HepG2 (cell line): ENCODE measurements at places on chromosomes 7 and 10. TPM values are rescaled to one million over a fixed set of nuclear protein-coding genes. Genes with fewer than 3 reads are reported as not detected.

DNA sequence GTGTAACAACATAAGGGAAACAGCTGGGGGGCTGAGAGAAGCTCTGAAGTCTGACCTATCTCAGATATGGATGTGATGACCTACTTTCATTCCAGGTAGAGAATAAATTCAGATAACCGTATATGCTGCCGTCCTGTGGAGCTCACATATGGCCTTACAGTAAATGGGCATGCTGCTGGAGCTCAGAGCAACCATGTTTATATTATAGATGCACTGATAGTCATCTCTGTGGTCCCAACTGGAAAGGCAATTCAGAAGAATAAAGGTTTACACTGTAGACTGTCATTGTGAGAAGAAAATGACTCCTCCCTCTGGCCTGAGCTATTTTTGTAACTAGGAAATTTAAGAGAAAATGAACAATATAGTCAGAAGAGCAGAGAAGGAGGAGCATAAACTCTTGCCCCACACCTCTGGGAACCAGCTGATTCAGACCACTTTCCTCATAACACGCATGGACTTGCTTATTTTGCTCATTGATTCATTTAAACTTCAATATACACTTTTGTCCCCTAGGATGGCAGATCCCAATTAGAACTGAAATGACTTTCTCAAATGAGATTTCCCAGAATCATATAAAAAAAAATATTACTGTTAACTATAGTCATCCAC, 69.9 kb upstream of the NXPH1 start:
- no peaks in the 10 kb centered on the region for H3K4me1 ChIP-seq
- H3K4me3 ChIP-seq = no peak overlapping the region
- no peak for DNase-seq
- no peaks in the 10 kb centered on the region for H3K27me3 ChIP-seq

- H3K4me1 ChIP-seq = no peaks in the 10 kb centered on the region
- no peaks in the 10 kb centered on the region for H3K27me3 ChIP-seq
Observed at GRCh38 chr7:54591404-54592386, 49.5 kb downstream of the VSTM2A start.

DNA sequence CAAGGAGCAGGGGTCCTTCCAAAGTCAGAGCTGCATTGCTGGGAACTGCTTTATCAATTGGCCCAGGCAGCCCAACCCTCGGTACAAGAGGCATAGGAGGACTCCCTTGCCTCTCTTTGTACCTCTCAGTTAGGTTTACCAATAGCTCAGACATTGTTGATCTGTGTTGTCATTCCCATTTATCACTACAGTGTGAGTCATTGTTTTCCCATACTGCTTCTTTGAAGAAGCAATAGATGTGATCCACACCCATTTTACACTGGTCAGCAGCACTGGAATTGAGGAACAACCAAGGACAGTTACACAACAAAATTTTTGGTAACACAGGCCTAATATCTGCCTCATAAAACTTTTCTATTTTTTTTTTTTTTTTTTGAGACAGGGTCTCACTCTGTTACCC, 307.2 kb downstream of the SNX13 start:
- no peaks in the 10 kb centered on the region for H3K36me3 ChIP-seq
- no peak overlapping the region for H3K4me3 ChIP-seq
- no peaks in the 10 kb centered on the region for H3K27me3 ChIP-seq
- DNase-seq = peak; percentile 39
- no peak overlapping the region for H3K27ac ChIP-seq

- no peaks in the 10 kb centered on the region for H3K4me1 ChIP-seq
- H3K27ac ChIP-seq = no peak overlapping the region
- H3K36me3 ChIP-seq = no peaks in the 10 kb centered on the region
- peaks cover 59% of the 10 kb centered on the region; the same call in 2 of the 3 replicates for H3K27me3 ChIP-seq
- H3K4me3 ChIP-seq = no peak overlapping the region
- no peak for DNase-seq
Observed at GRCh38 chr10:130036296-130037065, 72.4 kb upstream of the EBF3 start.

DNA sequence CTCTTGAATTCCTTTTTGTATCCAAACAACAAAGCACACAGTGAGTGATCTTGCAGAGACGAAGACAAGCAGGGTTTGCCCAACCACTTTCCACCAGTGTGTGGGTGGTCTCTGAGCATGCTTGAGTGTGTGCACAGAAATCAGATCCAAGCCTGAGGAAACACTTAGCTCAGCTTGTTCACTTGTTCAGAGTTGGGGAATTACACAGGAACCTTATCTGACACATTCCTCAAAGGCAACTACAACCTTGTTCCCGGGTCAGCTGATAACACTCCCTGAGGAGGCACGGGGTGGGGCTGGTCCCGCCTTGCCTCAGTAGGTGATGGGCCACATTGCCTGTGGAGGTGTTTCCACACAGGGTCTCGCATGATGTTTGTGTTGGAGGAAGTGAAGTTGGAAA, 216.9 kb downstream of the DYNC1I1 start:
- H3K4me1 ChIP-seq = no peaks in the 10 kb centered on the region
- no peaks in the 10 kb centered on the region for H3K27me3 ChIP-seq
- no peak overlapping the region for H3K27ac ChIP-seq
- no peaks in the 10 kb centered on the region; the same call in 1 of the 2 replicates for H3K36me3 ChIP-seq
- no peak for DNase-seq

GRCh38 chr10:62048919-62049623, 147.6 kb downstream of the ARID5B start:
- H3K36me3 ChIP-seq = peaks cover 14% of the 10 kb centered on the region
- peak overlapping the region; percentile 89 for H3K27ac ChIP-seq
- peak; percentile 94 for DNase-seq
- no peaks in the 10 kb centered on the region; the same call in 2 of the 3 replicates for H3K27me3 ChIP-seq

DNA sequence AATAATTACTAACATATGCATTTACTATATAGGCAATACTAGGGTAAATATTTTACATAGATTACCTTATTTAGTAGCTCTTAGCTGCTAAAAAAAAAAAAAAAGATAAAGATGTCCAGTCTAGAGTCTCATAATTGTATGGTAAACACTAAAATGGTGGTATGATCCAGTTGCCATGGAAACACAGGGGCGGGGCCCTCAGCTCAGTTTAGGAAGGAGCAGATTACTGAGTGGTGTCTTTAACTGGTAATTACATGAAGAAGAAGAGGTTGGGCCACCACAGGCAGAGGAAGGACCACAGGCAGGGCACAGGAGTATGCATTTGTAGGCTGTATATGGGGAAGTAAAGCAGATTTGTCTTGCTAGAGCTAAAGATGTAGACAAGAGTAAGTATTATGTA, 43.7 kb downstream of the ITGB8 start:
- no peak overlapping the region for H3K27ac ChIP-seq
- H3K4me1 ChIP-seq = no peaks in the 10 kb centered on the region
- DNase-seq = no peak
- H3K36me3 ChIP-seq = no peaks in the 10 kb centered on the region
- H3K4me3 ChIP-seq = no peak overlapping the region

DNA sequence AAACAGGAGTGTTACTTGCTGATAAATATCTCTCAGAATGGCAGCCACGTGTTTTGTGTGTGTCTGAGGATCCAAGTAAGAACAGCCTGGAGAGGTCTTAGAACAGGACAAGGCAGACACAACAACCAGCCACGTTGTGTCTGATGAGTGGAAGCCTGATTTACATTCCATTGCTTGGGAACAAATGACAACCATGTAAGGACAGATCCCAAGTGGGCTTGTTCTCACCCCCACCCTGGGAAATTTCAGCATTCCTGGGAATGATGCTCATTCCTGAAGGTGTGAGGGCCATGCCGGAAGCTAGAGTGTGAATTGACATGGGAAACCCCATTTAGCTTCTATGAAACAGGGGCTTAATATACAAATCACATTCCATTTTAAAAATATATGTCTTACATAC, 35.9 kb downstream of the IL6 start:
- no peak for DNase-seq
- H3K4me3 ChIP-seq = no peak overlapping the region
- H3K27ac ChIP-seq = no peak overlapping the region
- H3K4me1 ChIP-seq = no peaks in the 10 kb centered on the region
- H3K36me3 ChIP-seq = no peaks in the 10 kb centered on the region

GRCh38 chr10:31782701-31783100, 145.9 kb downstream of the ARHGAP12 start:
- no peak for DNase-seq
- H3K27ac ChIP-seq = no peak overlapping the region

- no peaks in the 10 kb centered on the region; the same call in 1 of the 2 replicates for H3K27me3 ChIP-seq
- H3K36me3 ChIP-seq = no peaks in the 10 kb centered on the region
- H3K4me1 ChIP-seq = no peaks in the 10 kb centered on the region
- H3K27ac ChIP-seq = no peak overlapping the region
- DNase-seq = no peak
Observed at GRCh38 chr7:157925383-157925875, 588.6 kb downstream of the DNAJB6 start.

SLC13A1 gene
- not detected in 2 replicates for total RNA-seq

ZC3HAV1L gene
- total RNA-seq = 8.4 and 11.5 TPM in 2 replicates

NEURL1 gene
- not detected in 2 replicates for total RNA-seq

INTS15 gene
- total RNA-seq = 8.7 and 16.3 TPM in 2 replicates
